ENCODE measurements at places on chromosomes 4 and X. TPM values are rescaled to one million over a fixed set of nuclear protein-coding genes. Genes with fewer than 3 reads are reported as not detected.

Gene SERPINA7
- not detected for total RNA-seq

Gene P2RY4
- total RNA-seq, result 5.7 TPM

Gene STPG2
- 0.17 TPM for total RNA-seq

Gene SASH3
- 7.2 TPM for total RNA-seq

Gene SSX3
- not detected for total RNA-seq

Gene UTP3
- total RNA-seq, result 15.8 TPM

Gene FGFBP2
- total RNA-seq, result not detected

Gene PDZD11
- 43.9 TPM for total RNA-seq

DNA sequence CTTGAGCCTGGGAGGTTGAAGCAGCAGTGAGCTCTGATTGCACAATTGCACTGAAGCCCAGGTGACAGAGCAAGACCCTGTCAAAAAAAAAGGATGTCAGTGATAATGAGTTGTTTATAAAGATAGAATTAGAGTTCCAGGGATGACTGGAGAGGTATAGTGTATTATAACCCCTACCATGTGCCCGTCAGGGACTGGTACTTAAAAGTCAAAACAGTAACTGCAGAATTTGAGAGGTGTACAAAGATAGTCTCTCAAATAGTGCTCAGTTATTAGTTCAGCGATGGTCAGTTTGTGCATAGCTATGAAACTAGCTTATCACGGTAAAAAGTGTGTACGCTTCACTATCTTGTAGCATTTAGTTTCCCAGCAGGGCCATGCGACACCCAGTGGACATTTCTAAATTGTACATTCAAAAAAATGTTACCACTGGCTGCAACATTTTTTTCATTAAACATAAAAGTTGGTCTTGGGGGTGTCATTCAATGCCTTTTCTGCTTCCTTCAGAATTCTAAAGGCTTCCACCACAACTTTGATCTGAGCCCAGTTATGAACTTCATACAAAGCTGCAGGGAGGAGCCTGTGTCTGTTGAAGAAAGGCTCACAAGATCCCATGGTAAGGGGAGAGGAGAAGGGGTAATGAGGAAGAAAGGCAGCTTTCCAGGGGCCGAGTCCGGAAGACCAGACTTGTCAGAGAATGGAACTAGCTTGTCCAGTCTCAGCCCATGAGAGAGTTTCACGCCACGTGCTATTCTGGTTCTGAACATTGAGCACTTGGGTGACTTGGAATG lies 9.2 kb upstream of the GYG2 start:
- peak; percentile 23 for DNase-seq

GRCh38 chrX:156004740-156005139 lies 7.2 kb downstream of the IL9R start:
- DNase-seq, result no peak

- no peak for DNase-seq
These were observed 8.5 kb upstream of the KLHL34 start for GRCh38 chrX:21666679-21667078.

DNA sequence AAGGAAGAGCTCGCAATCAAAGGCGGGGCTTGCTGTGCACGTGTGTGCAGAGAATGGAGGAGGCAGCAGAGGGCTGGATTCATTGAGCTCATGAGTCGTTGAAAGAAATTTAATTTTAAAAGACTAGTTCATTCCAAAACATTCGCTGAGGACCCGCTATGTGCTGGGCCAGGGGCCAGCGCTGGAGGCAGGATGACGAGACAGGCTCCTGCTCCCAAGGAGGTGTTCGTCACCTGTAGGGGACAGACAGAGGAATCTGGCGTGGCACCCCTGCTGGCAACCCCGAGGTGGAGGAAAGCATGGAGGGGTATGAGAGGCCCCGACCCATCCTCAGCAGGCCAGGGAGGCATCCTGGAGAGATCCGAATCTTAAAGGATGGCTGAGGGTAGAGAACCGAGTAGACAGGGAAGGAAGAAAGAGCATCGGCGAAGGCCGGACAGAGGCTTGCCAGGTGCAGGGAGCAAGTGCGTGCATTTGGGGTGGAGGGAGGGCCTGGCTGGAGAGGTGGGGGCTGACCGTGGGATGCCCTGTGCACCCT lies 96.4 kb downstream of the CPZ start:
- no peak for DNase-seq

- no peak for DNase-seq
These were observed 9.7 kb upstream of the TMEM165 start for GRCh38 chr4:55386073-55386472.

GRCh38 chr4:156718226-156718625 lies 253.4 kb downstream of the PDGFC start:
- DNase-seq, result no peak

- DNase-seq, result no peak
These were observed 149.3 kb downstream of the SPRY1 start for GRCh38 chr4:123545667-123546572.

DNA sequence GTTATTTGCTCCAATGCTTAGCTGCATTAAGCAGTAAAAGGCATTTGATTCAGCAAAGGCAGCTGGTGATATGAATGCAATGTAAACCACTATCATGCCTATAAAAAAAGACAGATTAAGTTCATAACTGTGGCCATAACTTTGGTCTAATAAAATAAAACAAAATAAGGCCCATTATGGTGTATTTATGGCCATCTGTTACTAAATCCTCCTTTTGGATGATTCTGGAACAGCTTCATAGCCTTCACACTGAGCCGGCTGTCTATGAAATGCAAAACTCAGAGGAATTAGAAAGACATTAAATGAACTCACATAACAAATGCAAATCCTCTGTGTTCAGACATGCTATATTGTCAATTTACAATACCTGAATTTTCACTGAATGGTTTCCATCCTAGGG lies 223.7 kb upstream of the FAT4 start:
- no peak for DNase-seq

GRCh38 chr4:180792541-180792940 lies 1450.7 kb upstream of the TENM3 start:
- no peak for DNase-seq

DNA sequence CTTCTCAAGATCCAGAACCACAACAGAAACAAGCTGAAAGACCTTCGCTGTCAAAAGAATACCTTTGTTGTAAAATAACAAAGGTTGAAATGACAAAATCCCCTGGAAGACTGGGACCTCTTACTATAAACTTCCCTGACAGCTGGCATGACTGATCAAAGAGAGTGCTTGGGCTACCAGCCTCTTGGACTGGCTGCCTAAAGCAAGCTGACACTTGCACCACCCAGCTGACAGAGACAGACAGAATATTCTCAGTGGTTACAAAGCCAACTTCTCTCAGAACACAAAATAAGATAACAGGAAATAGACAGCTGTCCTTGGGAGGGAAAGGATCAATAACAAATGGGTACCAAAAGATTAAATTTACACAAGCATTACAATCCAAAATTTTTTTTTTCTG lies 241.7 kb upstream of the SPOCK3 start:
- no peak for DNase-seq

- DNase-seq, result no peak
These were observed 171.0 kb upstream of the PPP1R2C start for GRCh38 chrX:42948723-42949657.

DNA sequence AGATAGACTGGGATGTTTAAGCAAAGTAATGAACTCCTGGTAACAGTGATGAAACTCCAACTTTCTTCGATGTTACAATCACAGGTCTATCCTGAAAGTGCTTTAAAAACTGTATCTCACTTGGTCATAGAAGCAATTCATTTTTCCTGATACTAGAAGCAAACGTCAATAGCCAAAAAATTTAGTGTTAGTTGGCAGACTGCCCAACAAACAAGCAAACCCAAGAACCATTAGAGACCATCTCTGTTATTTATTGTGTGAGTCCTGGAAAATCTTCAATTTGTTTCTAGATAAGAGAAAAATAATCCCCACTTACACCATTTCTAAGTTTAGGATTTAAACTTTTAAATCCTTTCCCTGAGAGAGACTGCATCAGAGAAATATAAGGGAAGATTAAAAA lies 553.9 kb downstream of the INPP4B start:
- DNase-seq, result no peak

DNA sequence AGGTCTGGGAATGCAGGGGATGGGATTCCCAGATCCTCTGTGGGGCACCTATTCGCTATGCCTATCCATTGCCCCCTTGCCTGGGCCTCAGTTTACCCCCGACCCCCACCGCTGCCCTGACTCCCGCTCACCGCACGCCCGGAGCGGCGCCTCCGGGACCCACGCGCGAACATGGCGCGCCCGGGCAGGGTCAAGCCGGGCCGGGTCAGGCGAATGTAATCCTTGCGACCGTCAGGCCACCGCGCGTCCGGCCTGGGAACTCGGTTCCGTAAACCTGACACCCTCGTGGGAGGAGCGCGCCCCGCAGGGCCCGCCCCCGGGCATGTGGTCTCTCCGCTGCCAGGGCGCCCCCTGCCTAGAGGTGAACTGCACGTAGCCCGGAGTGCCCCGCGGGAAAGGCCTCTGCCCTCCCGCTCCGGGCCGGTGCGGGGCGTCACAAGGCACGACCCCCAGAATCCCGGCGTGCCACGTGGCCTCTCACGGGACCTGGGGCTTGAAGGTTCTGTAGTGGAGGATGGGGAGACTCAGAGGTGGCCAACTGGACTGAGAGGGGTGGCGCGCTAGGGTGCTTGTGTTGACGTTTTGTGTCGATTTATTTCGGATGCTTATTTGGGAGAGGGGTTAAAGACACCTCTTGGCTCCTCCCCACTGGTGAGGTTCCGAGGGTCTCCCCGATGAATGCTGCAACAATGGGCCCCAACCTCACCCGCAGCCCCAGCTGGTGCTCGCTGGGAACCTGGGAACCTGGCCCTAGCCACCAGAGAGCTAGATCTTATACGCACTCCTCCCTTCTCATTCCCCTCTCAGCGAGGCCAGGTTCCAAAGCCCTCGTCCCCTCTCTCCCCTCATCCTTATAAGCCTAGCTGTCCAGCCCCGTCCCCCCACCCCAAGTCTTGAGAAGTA lies at the start of gene PRICKLE3:
TSS of gene PRICKLE3 (minus strand) at position 249 of the 903 bp plus-strand sequence. CDS start at position 173, 76 bp downstream.
- DNase-seq, result peak; percentile 89

DNA sequence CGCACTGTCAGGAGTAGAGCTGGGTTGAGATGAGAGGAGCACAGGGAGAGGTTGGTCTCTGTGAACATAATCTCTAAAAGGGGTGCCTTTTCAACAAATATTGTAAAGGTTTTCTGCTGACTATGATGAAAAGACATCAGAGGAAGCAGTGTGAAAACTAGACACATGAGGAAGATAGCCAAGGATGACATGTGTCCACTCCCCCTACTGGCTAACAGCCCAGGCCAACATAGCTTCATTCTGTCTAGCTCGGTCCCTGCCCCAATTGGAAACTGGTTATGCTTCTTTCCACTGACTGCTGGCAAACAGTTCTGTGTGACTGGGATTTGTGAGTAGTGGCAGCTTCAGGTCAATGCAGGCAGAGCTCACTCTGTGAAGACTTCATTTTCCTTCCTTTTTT lies 115.4 kb upstream of the ESX1 start:
- no peak for DNase-seq

- no peak for DNase-seq
These were observed 6.0 kb upstream of the VSIG4 start for GRCh38 chrX:66045894-66046293.

- DNase-seq, result peak; percentile 68
These were observed 50.8 kb downstream of the PRPS1 start for GRCh38 chrX:107678957-107679740.

GRCh38 chrX:66022632-66023384 lies 17.1 kb downstream of the VSIG4 start:
- DNase-seq, result no peak

DNA sequence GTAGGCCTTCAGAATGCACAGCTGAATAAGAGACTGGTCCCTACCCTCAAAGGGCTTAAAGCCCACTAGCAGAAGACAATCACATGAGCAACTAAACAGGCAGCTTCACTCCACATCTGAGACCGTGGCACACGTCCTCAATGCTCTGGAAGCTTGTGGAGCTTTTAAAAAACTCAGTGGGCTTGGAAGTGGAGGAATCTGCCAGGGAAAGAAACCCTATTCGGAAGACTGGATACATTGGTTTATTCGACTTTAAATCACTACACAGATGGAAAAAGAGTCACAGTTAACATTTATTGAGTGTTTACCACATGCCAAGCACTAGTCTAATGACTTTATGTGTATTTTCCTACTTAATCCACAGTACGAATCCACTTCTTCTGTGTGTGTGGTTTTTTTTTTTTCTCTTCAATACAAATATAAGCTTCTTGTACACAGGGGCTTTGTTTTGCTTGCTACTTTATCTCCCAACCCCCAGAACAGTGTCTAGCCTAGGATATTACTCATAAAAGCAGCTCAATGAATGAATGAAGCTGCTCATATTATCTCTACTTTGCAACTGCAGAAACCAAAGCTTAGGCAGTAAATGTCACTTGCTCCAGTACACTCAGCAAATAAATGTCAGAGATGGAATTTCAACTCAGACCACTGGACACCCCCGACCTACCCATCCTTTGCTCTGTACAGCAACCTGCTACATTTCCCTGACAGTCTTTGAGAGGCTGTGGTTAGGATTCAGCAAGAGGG lies 137.7 kb downstream of the LDB2 start:
- DNase-seq, result no peak

- no peak for DNase-seq
These were observed 249.9 kb upstream of the GATB start for GRCh38 chr4:152010710-152011079.

DNA sequence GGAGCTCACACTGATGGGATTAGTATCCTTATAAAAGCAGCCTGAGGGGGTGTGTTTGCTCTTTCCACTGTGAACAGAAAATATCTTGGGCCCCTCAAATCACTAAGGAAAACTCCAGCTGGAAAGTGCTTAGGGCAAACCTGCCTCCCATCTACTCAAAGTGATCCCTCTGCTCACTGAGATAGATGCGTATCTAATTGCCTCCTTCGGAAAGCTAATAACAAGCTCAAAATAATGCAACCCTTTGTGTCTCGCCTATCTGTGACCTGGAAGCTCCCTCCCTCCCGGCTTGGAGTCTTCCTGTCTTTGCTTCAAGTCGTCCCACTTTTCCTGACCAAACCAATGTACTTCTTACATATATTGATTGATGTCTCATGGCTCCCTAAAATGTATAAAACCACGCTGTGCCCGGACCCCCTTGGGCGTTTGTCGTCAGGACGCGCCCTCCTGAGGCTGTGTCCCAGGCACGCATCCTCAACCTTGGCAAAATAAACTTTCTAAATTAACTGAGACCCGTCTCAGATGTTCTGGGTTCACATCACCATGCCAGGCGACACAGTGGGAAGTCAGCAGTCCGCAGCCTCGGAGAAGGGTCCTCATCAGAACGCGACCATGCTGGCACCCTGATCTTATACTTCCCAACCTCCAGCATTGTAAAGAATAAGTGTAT lies 34.1 kb upstream of the SORCS2 start:
- DNase-seq, result no peak

GRCh38 chr4:90027565-90027964 lies 99.6 kb upstream of the CCSER1 start:
- DNase-seq, result no peak

DNA sequence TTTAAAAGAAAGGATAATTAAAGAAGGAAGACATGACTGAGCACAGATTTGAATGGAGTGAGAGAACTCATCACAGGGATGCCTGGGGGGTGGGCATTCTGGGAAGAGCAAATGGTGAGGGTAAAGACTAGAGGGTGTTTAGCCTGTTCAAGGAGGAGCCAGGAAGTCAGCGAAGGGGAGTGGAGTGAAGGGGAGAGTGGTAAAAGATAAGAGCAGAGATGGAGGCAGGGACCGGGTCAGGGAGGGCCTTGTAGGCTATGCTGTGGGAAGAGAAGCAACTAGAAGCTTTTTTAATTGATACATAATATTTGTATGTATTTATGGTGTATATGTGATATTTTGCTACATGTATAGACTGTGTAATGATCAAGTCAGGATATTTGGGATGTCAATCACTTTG lies 2.2 kb upstream of the VGLL1 start:
- no peak for DNase-seq

- no peak for DNase-seq
These were observed 55.4 kb downstream of the CLCN3 start for GRCh38 chr4:169675825-169676224.

Data from mucosa of descending colon (tissue), 3 donors.